ENCODE measurements at places on chromosomes 1 and 21.

- peak; percentile 90 for DNase-seq
Measured at GRCh38 chr1:202968895-202969295, 1.8 kb upstream of the CYB5R1 start.

DNA sequence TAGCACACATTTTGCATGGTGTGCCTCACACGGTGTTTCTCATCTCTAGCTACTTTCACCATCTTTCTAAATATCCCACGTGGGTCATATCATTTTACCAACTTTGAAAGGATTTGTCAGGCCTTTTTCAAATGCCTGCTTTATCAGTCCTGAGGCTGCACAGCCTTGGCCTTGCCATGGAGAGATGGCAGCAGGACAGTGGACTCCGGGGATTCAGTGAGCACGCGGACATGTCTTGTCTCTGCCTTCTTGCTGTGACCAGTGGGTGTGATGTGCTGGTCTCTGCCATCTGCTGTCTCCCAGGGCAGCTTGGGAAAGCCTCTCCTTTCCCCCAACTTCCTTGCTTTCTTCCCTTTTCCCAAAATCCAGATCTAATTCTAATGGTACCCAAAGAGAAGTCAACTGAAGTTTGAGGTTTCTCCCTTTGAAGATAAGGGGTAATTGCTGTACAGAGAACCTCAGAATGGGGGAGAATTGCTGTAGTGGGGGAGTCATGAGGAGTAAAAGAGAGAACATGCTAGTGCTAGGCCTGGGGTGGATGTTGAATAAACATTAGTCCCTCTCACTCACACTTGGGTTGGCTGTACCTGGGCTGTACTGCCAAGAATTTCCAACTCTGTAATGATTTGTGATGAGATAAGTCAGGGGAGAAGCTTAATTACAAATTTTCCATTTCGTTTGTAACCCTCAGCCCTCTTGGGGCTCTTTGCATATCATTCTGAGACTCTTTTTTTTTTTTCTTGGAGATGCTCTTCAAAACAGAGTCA, 99.5 kb downstream of the GALNT2 start:
- no peak for DNase-seq

DNA sequence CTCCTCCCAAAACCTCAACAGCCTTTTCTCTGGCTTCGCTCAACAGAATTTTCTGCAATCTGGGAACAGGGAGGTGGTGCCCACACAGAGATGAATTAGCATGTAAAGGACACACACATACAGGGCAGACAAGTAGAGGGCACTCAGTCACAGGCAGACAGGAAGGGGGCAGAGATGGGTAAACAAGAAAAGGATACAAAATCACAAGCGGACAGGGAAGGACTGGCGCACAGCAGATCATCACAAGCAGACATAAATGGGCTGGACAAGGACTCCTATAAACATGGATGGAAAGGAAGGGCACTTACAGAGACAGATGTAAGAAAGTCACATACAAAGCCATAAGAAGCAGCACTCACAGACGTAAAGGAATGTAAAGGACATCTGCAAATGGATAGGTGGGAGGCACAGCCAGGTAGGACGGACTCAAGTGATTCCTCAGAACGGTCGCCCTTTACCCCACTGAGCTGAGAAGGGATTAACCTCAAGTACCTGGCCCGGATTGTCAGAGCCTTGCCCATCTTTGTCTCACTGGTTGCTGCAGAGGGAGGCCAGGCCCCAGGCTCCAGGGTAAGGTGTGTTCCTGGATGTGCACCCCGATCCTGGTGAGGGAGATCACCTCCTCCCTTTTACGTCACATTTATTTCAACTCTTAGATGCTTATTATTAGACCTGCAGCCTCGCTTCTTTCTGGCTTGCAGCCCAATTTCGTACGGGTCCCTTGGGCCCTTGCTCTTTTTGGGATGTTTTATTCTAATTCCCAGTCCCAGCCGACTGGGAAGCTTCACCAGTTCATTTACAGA, 836 bp upstream of the PRCC start:
- DNase-seq: no peak

- DNase-seq: no peak
Measured at GRCh38 chr1:212621043-212621948, 12.7 kb downstream of the ATF3 start.

- no peak for DNase-seq
Measured at GRCh38 chr1:55159571-55159970, 55.6 kb downstream of the USP24 start.
